ENCODE measurements at places on chromosomes 4 and X.

GRCh38 chrX:10074241-10074941 lies 82.4 kb upstream of the CLCN4 start:
- no peak for DNase-seq

DNA sequence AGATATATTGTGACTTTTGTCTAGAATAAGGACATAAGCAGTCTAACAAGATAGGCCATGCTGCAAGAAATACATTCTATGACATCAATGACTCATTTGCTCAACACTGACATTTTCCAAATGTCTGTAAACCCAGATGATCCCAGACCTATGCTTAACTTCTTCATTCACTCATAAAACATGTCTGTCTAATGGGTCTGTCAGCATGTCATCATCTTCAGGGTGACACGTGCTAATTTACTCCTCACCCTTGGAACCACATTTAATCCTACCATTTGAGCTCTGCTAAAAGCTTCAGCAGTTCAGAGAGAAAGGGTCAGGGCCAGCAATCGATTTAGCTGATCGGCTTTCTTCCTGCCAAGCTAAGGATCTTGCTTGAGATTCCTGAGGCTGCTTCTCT lies 109.4 kb upstream of the MAP3K15 start:
- DNase-seq = no peak

DNA sequence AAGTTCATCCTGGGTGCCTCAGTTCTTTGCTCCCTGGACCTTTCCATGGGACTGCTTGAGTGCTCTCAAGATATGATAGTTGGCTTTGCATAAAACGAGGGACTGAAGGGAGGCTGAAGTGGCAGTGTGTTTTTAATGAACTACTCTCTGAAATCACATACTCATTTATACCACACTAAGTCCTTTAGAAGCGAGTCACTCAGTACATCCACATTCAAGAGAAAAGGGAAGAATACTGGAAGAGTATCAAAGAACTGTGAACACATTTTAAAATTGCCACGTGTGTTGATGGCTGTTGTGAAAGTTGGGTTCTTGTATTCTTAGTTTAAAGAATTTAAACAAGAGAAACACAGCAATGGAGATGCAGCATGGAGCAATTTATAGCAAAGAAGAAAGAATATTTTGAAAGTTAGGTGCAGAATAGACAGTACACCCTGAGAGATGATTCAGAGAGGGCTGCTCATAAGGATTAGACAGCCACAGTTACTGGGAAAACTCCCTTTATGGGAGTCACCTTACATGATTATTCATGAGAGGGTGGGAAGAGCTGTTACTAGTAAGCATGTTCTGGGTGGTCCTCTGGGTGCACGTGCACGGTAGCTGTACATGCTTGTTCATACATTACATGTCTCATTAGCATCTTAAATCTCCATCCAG lies 380.7 kb downstream of the ADGRL3 start:
- DNase-seq = no peak

DNA sequence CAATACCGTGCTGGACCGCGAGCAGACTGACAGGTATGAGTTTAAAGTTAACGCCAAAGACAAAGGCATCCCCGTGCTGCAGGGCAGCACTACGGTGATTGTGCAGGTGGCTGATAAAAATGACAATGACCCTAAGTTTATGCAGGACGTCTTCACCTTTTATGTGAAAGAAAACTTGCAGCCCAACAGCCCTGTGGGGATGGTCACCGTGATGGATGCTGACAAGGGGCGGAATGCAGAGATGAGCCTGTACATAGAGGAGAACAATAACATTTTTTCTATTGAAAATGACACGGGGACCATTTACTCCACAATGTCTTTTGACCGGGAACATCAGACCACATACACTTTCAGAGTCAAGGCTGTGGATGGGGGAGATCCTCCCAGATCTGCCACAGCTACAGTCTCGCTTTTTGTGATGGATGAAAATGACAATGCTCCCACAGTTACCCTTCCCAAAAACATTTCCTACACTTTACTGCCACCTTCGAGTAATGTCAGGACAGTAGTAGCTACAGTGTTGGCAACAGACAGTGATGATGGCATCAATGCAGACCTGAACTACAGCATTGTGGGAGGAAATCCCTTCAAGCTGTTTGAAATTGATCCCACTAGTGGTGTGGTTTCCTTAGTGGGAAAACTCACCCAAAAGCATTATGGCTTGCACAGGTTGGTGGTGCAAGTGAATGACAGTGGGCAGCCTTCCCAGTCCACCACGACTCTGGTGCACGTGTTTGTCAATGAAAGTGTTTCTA lies 3.2 kb downstream of the PCDH7 start:
- DNase-seq = no peak

DNA sequence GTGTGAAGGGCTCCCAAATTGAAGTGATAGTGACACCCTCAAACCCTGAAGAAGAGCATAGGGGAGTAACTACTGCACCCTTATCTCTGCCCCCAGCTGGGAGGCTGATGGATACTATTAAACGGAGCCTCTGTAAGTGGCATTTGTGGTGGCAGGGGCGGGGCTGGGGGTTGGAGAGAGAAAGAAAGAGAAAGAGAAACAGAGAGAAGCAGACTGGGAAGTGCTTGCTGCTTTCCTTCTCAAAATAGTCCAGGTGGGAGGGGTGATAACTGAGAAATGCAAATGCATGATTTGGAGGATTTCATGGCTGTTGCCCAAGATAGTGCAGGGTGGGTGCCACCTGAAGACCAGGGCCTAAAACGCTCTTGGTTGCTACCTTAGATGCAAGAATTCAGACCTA lies 253.5 kb upstream of the GATB start:
- DNase-seq = no peak

GRCh38 chr4:170005472-170005871 lies 20.7 kb downstream of the MFAP3L start:
- DNase-seq = no peak

GRCh38 chrX:6311540-6311939 lies 82.9 kb upstream of the NLGN4X start:
- no peak for DNase-seq

GRCh38 chrX:137032341-137032694 lies 1.5 kb downstream of the GPR101 start:
- DNase-seq = no peak

DNA sequence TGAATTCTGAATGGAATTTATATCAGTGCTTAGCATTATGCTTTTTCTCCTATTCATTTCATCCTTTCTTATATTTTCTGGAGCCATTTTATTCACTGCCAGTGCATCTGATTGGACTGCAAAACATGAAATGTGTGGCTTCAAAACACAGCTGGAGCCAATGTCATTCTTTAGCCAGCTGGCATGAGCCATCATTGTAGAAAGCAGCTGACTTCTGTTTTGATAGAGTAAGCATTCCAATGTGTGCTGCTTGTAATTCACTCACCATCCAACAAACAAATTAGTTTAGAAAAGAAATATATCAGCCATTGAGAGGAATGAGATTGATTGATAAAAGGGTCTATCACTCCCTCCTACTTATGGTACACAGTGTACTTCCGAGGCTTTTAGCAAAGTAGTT lies 2616.0 kb downstream of the ARAP2 start:
- DNase-seq = no peak

DNA sequence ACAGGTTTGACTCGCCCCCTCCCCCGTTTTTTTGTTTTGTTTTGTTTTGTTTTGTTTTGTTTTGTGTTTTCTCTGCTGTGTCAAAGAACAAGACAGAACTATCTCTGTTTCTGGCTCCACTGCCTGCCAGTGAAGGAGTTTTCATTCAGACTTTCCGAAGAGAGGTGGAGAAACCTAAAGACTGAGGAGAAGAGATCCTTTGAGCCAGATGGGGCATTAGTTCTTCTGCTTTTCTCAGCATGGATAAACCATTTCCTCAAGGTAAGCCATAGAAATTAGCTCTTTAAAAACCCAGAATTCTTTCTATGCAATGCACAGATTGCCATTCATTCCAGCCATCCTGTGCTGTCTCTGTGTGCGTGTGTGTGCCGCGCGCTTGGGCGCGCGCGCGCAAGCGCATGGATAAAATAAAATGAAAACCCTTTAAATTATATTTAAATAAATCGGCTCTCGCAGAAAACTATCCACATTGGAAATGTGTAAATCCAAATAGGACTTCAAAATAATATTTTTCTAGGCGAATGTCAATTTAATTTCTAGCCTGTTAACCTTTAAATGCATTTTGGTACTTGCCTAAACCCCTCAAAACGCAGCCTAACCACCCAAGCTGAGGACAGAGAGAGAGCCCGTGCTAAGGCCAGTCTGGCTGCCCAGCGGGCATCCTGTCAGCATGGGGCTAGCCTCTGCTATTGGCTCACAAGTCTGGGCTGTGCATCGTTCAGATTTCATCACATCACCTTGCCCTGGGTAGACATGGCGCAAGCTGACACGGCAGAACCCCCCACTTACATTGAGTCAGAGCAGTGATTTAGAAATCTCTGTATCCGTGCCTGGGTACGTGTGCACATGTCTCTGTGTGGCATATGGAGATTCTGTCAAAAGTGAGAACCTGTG lies 113.0 kb upstream of the VAMP7 start:
- DNase-seq = no peak

GRCh38 chr4:20127626-20128025 lies 124.1 kb upstream of the SLIT2 start:
- no peak for DNase-seq

DNA sequence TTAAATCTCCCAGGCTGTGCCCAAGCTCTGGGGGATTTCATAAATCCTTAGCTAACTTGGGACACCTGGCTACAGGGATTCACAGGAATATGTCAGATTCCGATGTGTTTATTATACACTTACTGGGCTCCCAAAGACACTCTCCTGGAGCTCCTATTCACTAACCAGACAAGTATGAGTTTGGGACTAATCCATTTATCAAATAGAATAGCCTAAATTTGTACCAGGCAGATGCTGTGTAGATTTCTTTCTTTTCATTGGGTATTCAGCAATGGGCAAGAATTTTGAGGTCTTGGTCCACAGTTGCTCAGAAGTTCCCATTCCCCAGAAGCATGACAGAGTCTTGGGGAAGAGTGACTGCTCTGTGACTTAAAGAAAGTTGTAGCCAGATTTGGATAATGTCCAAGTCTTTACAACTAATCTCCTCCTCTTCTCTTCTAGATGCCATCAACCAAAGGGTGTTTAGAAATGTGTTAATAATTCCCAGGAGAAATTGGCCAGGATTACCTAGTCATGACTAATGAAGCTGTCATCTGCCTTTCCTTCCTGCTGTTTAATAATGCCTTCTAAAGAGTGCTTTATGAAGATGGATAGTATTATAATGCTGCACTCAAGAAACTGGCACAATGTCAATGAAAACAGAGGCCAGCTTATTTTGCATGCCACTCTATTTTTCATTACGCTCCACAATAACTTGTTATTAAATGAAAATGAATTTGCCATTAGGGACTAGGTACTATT lies 120.9 kb downstream of the CHIC2 start:
- peak; percentile 22 for DNase-seq

- no peak for DNase-seq
Measured at GRCh38 chr4:69321153-69321729, 41.0 kb downstream of the UGT2B28 start.

GRCh38 chr4:101114936-101115372 lies 232.4 kb downstream of the PPP3CA start:
- DNase-seq = no peak

GRCh38 chr4:64776820-64777219 lies 367.6 kb upstream of the TECRL start:
- no peak for DNase-seq

DNA sequence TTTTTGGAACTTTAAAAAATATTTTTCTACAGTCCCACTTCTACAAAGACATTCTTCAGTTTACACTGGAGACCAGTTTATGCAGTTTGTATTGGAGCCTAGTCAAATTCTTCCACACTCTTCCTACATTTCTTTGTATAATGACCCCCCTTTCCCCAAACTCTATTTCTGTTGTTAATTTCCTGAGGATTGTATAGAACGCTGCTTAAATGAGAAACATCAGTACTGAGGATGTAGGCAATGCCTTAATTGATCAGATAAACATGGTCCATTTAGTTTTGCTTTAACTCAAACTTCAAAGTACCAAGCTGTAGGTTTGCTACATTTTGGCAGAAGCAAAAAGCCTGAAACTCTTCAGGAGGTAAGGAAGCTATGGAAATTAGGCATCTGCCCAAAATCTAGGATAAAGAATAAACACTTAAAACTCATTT lies 155.5 kb downstream of the SLC7A11 start:
- no peak for DNase-seq

GRCh38 chrX:154436374-154436982 lies 476 bp upstream of the GDI1 start:
- no peak for DNase-seq

DNA sequence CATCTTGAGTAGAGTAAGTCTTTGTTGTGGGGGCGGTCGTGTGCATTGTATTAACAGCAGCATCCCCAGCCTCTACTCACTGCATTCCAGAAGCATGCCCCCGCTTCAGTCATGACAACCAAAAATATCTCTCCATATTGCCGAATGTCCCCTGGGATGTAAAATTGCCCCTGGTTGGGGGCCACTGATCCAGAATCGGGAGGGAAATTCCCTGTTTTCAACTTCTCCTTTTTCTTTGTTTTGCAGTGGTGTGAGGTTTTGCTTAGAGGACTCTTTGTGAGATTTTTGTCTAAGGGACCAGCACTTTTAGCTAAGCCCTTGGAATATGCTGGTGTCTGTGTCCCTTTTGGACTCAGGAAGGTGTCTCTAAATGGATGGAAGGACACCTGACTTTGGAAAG lies 3.0 kb upstream of the IL13RA1 start:
- DNase-seq = no peak

DNA sequence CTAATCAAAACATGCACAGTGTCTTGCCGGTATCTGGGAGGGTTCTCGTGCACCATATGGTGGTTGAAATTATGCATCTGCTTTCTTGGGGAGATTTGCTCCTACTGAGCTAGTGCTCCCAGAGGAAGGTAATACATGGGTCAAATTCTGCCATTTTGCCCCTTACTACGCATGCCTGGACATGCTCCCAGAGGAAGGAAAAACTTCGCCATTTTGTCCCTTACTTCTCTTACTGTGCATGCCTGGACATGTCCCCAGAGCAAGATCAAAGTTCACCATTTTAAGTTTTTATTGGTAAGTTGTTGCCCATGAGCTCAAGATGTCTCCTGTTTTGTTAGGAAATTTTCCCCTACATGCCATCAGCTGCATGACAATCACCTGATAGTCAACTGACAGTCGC lies 252.1 kb upstream of the KLHL4 start:
- DNase-seq = no peak

GRCh38 chrX:140602140-140602539 lies 97.3 kb upstream of the SOX3 start:
- DNase-seq = no peak

DNA sequence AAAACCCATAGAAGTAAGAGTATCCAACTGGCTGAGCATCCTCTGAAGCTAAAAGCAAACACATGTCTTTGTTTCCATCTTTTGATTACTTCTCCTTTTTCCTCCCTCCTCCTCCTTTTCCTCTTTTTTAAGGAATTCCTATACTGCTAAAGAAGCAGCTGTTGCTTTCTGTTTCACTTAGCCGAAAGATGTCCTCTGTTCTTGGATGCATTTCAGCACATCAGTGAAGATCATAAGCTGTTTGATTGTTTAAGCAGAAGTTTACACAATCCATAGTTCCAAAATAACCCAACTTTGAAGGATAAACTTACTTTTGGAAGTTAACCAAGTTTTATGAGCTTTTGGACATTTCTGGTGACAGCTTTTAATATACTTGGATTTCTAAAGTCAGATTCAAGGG lies 55.1 kb upstream of the TNIP3 start:
- no peak for DNase-seq

GRCh38 chrX:7117587-7117986 lies 29.9 kb upstream of the STS start:
- no peak for DNase-seq
